ENCODE measurements at places on chromosomes 3 and 15.

DNA sequence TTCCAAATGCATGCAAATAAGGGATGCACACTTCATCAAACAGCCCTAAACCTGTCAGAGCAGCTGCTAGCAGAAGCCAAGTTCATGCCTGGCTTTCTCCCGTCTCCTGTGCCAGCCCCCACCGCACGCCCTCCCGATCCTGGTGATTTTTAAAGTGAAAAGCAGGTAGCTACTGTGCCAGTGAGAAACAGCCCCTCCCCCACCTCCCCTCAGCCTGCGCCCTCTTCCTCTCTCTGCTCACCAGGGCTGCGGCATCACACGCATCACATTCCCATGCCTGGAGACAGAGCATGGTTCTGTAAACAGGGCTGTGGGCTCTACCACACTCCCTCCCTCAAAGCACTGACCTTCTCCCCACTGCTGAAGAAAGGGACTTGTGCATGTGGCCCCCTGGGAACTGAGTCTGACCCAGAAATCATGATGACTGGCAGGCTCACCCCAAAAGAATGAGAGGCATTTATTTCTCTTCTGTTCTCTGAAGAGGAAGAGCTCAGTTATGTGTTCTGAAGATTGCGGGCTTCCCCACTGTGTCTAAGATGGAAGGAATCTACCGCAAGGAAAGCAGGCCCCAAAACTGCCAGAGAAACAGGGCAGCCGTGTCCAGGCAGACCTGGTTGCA is 14.5 kb upstream of the SLC6A1 start:
- DNase-seq: peak; percentile 1

GRCh38 chr15:25671132-25671531 is 192.0 kb downstream of the ATP10A start:
- peak; percentile 50 for DNase-seq

- peak; percentile 81 for DNase-seq
Observed at GRCh38 chr15:85296615-85297402, 83.6 kb upstream of the AKAP13 start.

GRCh38 chr3:71791634-71792033 is 6.7 kb upstream of the PROK2 start:
- no peak for DNase-seq

DNA sequence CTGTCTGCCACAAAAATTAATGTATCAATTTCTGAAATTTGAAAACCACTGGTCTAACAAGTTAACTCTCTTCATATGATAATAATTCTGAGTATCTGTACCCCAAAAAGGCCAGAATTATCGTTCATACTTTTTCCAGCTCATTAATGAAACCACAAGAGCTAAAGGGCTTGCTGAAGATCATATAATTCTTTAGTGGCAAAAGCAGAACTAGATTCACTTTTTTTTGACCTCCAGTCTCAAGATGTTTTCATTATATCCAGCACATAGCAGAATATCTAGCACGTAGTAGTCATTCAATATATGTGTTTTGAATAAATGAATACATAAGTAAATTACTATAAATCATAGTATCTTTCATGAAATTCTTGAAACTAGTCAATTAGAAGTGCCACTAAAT is 246.7 kb upstream of the KCNH8 start:
- no peak for DNase-seq

GRCh38 chr3:17233398-17233800 is 348.6 kb downstream of the PLCL2 start:
- peak; percentile 67 for DNase-seq

DNA sequence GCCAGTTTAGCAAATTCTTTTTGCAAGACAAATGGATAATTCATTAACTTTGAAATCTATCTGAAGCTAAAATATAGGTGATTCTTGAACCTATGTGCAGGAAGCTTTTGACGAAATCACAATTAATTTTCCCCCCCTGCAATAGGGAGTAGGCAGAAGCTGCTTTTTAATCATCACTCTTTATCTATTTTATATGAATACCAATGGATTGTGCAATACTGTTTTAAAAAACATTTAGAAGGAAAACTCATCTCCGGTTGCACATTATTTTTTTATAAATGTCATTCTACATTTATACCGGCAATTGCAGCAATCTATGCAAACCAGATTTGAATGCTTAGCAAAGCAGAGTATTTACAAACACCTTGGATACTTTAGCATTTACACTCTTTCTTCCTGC is 121.1 kb upstream of the TMCO5A start:
- DNase-seq: no peak

DNA sequence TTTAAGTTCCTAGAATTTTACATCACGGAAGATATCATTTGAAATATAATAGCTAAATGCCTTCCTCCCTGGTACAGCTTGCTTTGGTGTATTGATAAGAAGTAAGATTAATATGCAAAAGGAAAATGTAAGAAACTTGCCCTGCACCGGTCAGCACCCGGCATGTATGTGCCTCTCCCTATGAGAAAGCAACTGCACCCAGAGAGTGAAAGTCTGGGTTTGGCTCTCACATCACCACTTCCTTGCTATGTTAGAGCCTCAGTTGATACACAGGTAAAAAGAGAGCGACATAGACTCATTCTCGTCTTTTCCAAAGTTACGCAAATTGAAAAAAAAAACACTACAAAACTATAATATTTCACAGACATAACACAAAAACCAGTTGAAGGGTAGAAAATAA is 96.7 kb downstream of the FOXP1 start:
- DNase-seq: no peak

- DNase-seq: no peak
Observed at GRCh38 chr3:120472121-120472844, 21.5 kb upstream of the FSTL1 start.

- no peak for DNase-seq
Observed at GRCh38 chr15:90869140-90869541, 753 bp downstream of the FURIN start.

DNA sequence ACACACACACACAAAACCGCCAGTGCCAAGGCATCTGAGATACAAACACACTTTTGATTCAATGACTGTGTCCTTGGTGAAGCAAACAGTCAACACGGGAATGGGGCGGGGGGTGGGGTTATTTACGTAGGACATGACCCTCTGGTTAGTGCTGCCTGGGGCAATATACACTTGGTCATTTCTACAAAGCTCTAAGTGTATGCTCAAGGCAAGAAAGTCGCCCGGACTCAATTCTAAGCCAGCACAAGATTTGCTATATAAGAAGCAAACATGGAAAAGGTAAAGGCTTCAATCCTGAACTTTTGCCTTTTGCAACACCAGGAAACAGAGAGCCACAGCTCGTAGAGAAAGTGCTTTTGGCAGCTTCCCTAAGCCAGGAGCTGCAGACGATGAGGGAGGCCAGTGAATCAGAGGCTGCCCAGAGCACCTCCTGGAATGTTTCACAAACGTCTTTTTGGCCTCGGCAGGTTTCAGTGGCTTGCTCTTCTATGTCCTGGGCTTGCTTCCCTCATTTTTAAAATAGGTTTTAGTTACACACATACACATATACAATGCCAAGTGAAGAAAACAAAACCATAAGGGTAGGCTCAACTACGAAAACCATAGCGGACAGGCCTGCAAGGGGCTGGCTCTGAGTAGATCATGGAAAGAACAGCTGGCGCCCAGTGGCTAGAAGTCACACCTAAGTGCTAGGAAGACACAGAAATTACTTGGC is 73.6 kb downstream of the TM4SF4 start:
- peak; percentile 90 for DNase-seq

- DNase-seq: no peak
Observed at GRCh38 chr3:9862391-9863057, 17.5 kb downstream of the CIDEC start.

DNA sequence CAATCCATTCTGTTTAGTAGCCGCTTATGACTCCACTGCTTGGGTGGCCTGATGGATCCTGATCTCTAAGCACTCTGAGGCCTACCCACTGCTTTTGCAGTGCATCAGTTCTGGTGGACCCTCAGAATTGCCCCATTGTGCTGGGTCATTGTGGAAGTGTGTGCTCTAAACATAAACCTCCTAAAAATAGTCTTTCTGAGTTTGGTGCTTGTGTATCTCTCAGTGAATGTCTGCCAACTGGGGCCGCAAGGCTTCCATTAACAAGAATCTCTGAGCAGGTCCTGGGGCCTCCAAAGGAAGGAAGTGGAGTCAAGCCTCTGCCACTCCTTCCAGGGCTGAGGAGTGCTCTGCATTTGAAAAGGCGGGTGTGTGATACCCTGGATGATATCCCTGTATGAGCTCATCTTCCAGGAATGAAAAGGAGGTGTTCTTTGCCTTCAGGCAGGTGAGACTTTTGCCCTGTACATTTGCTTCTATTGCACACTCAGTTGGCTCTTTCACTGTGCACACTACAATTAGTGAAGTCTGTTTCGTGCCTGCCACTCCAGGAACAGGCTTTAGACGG is 80.0 kb upstream of the CACNA2D3 start:
- no peak for DNase-seq

DNA sequence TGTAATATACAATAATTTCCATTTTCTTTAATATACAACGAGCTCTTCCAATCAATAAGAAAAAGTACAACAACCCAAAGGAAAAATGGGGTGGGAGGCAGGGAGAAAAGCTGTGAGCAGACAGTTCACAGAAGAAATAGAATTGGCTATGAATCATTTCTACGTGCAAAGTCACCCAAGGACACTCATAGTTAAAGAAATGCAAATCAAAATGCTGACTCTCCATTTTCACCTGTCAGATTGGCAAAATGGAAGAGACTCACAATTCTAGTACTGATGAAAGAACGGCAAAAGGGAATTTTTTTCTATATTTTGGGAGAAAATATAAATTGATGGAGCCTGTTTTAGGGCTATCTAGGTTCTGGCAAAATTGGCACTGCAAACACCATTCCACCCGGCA is 116.3 kb upstream of the MEF2A start:
- DNase-seq: peak; percentile 47

- DNase-seq: no peak
Observed at GRCh38 chr3:27429909-27430308, 54.3 kb downstream of the SLC4A7 start.

DNA sequence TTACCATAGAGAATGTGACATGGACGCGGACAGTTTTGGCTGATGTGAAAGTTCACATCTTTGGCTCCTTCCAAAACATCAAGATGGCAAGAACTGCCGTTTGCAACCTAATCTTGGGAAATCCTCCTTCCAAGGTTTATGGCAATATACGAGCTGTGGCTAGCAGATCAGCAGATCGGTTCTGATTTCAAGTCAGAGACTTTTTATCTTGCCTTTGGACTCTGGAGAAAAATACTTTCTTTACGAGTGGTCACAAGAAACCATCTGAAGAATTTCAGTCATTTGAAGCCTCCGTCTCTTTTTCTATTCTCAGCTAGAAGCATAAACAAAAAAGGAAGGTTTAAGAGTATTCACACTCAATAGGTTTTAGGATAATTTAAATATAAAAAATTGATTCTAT is 153.5 kb upstream of the MEIS2 start:
- peak; percentile 18 for DNase-seq

- no peak for DNase-seq
Observed at GRCh38 chr15:57919754-57920153, 145.8 kb downstream of the ALDH1A2 start.

- DNase-seq: peak; percentile 83
Observed at GRCh38 chr3:46538803-46539442, 27.2 kb downstream of the LRRC2 start.

DNA sequence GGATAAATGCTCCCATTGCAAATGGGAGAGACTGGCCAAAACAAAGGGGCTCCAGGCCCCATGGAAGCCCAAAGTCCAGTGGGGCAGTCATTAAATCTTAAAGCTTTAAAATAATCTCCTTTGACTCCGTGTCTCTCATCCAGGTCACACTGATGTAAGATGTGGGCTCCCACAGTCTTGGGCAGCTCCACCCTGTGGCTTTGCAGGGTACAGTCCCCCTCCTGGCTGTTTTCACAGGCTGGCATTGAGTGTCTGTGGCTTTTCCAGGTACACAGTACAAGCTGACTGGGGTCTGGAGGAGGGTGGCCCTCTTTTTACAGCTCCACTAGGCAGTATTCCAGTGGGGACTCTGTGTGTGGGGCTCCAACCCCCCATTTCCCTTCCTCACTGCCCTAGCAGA is 45.9 kb downstream of the NIPA2 start:
- no peak for DNase-seq

GRCh38 chr3:46960081-46960701 is 16.4 kb downstream of the CCDC12 start:
- peak; percentile 78 for DNase-seq

GRCh38 chr15:63192619-63193206 is 3.3 kb downstream of the RAB8B start:
- DNase-seq: no peak

- peak; percentile 89 for DNase-seq
Observed at GRCh38 chr15:38038659-38039442, 104.4 kb downstream of the TMCO5A start.

DNA sequence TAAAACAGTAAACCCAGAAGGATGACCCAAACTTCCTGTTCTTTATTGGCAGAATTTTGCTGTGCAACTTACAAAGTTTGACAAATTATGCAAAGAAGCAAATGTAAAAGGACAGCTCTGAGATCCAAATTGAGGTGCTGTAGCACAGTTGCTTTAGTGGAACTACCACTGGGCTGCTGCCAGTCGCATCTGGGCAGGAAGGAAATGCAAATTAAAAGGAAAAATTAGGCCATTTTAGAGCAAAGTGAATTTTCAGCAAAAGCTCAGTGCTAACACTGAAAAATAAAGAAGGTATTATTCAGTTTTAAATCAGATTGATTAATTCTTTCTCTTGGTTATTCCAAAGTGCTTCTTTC is 104.5 kb downstream of the ZMAT3 start:
- DNase-seq: no peak

GRCh38 chr3:134061401-134061800 is 31.7 kb upstream of the SLCO2A1 start:
- no peak for DNase-seq

GRCh38 chr3:66667263-66667662 is 166.4 kb upstream of the LRIG1 start:
- no peak for DNase-seq

GRCh38 chr3:30752970-30753369 is 141.5 kb downstream of the GADL1 start:
- peak; percentile 83 for DNase-seq

GRCh38 chr15:58423205-58423604 is 8.6 kb upstream of the LIPC start:
- no peak for DNase-seq

Data from IMR-90 (cell line).